ENCODE measurements at places on chromosomes 4 and X.
A peak's percentile ranks its signal among the peaks of the same experiment; 100 is the strongest.

- DNase-seq: no peak
Measured at GRCh38 chr4:78734441-78735162, 41.5 kb upstream of the BMP2K start.

- no peak for DNase-seq
Measured at GRCh38 chr4:160423879-160424451, 1321.1 kb downstream of the RAPGEF2 start.

DNA sequence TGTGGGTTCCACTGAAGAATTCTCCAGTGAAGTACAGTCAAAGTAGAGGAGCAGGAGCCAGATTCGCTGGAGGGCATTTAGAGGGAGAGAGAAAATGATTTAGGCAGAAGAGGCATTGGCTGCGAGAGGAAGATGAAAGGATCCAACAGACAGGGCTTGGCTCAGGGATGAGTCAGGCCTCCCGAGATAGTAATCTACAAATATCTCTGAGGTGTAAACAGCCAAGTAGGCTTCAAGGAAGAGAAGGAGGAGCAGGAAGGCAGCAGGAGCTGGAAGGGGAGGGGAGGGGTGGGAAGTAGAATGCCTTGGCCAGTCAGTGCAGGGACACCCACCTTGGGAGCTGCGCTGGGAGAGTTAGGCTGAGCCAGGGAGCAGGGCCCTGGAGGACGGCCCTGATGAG lies 55.5 kb downstream of the PJA1 start:
- no peak for DNase-seq

DNA sequence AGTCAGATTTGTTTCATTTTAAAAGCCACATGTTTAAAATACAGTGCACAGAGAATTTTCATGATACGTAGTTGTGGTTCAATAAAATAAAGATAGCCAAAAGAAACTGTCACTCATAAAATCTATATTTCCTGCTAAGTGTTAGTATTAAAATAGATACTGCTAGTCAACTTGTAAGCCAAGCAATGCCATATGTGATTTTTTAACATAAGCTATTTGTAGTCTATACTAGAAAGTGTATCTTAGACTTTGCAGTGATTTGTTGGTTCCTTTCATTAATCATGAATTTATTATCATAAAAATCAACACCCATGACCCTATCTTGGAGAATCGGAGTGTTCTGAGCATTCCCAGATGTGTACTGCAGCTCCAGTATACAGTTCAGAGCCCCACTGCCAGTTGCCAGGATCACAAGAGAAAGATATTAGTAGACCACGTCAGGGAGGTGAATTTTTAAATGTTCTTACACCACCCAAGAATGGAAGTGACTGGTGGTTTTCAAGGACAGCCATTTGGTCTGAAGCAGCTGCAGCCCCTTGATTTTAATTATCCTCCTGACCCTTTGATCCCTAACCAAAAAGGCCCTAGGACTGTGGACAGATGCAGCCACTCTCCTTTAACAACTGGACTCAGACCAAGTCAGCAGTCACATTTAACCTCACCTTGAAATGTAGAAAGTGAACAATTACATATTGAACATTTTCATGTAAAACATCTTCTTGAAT lies 163.1 kb downstream of the PALLD start:
- no peak for DNase-seq

DNA sequence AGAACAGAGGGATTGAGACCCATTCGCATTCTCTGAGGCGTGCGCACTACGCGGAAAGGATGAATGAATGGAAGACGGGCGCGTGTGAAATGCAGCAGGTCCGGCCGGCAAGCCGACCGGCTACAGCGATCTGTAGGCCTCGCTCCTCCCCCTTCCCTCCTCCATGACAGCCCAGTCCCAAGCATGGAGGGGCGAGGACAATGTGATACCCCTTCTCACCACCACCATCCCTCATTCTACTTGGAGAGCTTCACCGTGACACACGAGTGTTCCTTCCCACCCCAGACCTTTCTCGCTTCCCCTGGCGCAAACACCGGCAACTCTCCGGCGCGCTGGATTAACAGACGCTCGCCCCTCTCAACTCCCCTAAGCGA lies 815 bp downstream of the EIF4E start:
- DNase-seq: peak; percentile 74

GRCh38 chrX:11791090-11791489 lies 33.1 kb downstream of the MSL3 start:
- no peak for DNase-seq

- no peak for DNase-seq
Measured at GRCh38 chr4:183772361-183772760, 113.3 kb downstream of the TRAPPC11 start.

DNA sequence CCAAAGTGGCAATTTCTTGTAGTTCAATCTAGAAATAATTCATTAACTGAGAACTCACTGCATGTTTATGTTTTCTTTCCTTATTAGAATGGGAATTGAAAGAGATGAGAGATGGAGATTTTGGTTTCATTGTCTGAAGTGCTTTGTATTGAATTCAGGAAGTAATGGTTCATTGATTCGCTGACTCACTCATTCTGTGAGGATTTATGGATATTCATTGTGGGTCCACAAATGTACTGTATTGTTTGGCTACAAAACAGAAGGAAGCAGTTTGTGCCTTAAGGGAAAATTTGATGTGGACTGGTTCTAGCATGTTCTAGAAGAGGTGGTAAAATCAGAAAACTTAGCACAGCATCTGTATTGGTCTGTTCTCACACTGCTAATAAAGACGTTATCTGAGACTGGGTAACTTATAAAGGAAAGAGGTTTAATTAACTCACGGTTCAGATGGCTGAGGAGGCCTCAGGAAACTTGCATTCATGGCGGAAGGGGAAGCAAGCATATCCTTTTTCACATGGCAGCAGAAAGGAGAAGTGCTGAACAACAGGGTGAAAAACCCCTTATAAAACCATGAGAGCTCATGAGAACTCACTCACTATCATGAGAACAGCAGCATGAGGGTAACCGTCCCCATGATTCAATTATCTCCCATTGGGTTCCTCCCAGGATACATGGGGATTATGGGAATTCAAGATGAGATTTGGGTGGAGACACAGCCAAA lies 132.3 kb upstream of the VCX3A start:
- DNase-seq: no peak

DNA sequence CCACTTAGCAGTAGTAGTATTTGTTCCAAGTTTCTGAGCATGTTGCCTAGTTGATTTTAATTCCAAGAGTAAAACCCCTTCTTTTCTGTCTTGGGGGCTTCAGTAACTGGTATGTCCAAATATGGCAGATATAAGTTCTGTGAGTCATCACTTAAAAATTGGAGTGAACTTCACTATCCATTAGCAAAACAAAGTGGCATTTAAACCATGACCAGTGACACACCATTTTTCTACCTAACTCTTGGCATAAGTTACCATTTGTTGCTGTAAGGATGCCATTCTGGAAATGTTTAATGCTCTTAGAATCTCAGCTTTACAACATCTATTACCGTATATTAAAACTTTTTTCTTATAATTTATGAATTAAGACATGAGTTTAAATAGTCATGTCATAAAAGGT lies 102.0 kb downstream of the CBR4 start:
- no peak for DNase-seq

GRCh38 chr4:149997881-149998421 lies 80.3 kb upstream of the DCLK2 start:
- no peak for DNase-seq

- no peak for DNase-seq
Measured at GRCh38 chr4:29224911-29225310, 1495.3 kb upstream of the PCDH7 start.

DNA sequence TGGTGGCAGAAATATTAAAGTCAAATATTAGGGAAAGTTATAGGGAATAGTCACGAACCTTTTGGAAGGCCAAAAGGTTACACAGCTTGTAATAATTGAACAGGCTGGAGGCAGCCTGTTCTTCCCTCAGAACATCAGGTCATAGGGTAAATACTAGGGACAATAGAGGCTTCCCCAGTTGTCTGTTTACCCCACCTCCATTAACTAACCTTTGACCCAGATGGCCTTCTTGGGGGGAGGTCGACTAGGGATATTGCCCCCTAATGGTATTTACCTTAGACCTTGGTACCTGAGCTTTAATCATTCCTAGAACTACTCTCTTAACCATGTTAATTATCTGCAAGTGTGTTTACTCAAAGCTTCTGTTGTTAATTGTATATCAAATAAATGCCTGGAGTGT lies 26.0 kb downstream of the C4orf17 start:
- DNase-seq: no peak

- no peak for DNase-seq
Measured at GRCh38 chr4:14247767-14248166, 620.2 kb upstream of the BOD1L1 start.

GRCh38 chr4:16667464-16667863 lies 231.0 kb downstream of the LDB2 start:
- no peak for DNase-seq

DNA sequence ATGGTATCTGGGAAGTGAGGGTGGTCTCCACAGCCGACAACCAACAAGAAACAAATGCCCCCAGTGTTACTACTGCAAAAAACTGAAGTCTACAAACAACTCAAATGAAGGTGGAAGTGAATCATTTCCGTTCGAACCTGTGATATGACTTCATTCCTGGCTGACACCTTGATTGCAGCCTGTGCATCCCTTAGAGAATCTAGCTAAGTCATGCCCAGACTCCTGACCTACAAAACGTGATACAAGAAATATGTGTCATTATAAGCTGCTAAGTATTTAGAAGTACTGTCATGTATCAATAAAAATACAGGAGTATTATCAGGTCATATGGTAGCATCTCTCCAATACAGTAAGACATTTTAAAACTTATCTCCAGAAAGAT lies 959.7 kb upstream of the LCORL start:
- DNase-seq: no peak

GRCh38 chr4:21628116-21628670 lies 320.4 kb downstream of the KCNIP4 start:
- DNase-seq: no peak

GRCh38 chrX:153686711-153687110 lies 1.0 kb upstream of the SLC6A8 start:
- no peak for DNase-seq

DNA sequence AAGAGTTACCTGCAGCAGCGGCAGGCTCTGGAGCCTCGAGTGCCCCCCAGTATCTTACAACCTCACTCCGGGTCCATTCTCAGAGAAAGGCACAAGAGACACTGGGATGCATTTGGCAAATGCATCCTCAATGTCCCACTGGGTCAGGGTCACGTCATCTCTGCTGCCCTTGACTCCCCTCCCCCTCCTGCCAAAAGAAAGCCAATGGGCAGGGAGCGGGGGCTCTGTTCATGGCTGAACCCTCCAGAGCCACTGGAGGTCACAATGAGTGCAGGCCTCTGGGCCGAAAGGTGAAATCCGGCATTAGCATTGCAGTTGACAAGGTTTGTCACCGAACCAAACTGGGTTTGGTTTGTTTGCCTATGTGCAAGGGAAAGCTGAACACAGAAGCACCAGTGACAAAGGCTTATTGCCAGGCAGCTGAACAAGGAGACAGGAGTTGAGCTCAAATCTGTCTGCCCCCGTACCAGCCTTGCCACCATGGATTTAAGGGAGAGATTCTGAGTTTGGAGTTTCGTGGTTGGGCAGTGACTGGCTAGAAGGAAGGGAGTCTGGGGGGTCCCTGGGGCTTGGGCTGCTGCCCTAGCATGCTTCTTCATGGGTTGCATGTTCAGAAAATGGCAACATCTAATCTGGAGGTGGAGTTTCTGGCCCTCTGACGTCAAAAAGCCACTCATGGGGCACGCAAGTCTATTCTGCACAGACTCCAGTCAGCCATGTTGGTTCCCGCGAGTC lies 64.3 kb downstream of the HTRA3 start:
- peak; percentile 37 for DNase-seq
